Stimulated activated CD4-positive, alpha-beta T cell treated with anti-CD3 and anti-CD28 coated beads, Interleukin-2, amount 100 ng/mL, for 48 hours (primary cell): ENCODE measurements at places on chromosomes 4 and X.

- DNase-seq, result no peak
These were observed 207.0 kb downstream of the BCOR start for GRCh38 chrX:39890807-39891206.

DNA sequence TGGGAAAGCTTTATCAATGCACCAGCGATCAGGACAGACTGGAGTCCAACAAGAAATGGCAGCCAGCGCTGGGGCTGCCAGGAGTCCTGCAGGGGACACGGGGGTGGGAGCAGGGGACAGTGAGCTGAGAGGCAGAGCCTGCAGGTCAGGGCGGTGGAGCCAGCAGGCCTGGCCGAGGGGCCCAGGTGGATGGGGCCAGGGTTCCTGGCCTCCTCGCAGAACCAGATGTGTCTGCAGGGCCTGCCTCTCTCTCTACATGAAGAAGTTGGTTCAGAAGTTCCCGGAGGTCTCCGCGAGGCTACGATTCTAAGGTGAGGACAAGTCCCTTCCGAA, 63.6 kb downstream of the CPZ start:
- no peak for DNase-seq

GRCh38 chrX:12686331-12686730, 104.9 kb upstream of the PRPS2 start:
- no peak for DNase-seq

DNA sequence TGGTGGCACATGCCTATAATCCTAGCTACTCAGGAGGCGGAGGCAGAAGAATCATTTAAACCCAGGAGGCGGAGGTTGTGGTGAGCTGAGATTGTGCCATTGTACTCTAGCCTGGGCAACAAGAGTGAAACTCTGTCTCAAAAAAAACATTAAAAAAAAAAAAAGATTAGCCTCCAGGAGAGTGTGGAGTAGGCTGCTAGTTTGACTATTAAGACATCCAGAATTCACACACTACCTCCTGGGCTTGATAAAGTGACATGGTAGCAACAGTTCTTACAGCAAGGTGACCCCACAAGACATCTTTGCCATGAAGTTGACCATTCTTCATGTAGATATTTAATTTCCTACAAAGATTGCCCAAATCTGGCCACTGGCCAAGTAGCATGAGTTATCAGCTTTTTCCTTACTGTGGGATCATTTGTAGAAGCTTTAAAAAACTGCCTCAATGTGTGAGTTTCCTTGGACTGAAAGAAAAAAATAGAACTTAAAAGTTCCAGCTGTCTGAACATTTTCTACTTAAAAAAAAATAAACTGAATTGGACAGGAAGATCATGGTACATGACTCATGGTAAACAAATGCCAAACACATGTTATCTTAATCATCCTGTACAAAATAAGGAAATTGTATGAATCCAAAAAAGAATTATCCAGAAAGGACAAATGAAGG, 35.3 kb upstream of the SPRY1 start:
- no peak for DNase-seq

DNA sequence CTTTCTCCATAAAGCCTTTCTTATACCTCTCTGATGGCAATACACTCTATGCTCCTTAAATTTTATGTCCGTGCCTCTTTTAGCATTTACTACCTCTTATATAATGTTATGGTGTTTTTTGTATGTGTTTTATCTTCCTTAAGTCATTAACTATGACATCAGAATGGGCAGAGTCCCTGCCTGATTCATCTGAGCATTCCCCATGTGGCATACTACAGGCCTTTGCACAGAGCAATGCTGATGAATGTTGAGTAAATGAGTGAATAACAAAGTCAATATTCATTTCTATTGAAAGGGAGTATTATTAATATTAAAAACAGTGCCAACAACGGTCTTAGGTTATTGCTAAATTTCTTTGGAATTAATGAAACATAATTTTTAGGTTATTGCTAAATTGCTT, 18.8 kb upstream of the RPS6KA3 start:
- DNase-seq, result no peak

DNA sequence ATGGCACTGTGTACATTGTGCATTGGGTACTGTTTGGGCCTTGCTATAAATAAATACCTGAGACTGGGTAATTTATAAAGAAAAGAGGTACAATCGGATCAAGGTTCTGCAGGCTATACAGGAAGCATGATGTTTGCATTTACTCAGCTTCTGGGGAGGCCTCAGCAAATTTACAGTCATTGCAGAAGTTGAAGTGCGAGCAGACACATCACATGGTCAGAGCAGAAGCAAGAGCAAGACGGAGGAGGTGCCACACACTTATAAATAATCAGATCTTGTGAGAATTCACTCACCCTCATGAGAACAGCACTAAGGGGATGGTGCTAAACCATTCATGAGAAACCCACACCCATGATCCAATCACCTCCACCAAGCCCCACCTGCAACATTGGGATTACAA, 505.0 kb downstream of the ARAP2 start:
- no peak for DNase-seq

GRCh38 chrX:17078031-17078720, 131.7 kb downstream of the REPS2 start:
- DNase-seq, result no peak

GRCh38 chr4:118888666-118889311, at the start of gene SYNPO2:
SYNPO2 (plus strand) TSS chr4:118888854; CDS start chr4:118889037, 183 bp downstream.
- DNase-seq, result peak; percentile 20
